ENCODE measurements at places on chromosomes 2 and 18.

GRCh38 chr2:216644842-216645635 lies 11.8 kb downstream of the IGFBP2 start:
- no peak for DNase-seq

GRCh38 chr2:164103271-164103670 lies 367.5 kb upstream of the FIGN start:
- DNase-seq, result no peak

DNA sequence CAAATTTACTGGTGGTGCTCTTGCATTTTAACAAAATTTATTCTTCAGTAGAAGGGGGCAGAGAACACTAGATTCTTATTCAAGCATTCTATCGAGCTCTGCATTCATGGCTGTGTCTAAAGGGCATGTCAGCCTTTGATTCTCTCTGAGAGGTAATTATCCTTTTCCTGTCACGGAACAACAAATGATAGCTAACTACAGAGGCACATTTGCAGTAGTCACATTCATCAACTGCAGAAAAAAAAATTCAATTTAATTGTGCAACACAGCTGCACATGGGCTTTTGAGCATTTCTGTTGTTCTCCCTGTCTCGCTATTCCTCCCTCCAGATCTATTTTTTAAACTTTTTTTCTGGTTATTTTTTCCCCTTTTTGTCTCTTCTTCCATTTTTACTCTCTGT lies 13.0 kb upstream of the DLX1 start:
- no peak for DNase-seq

DNA sequence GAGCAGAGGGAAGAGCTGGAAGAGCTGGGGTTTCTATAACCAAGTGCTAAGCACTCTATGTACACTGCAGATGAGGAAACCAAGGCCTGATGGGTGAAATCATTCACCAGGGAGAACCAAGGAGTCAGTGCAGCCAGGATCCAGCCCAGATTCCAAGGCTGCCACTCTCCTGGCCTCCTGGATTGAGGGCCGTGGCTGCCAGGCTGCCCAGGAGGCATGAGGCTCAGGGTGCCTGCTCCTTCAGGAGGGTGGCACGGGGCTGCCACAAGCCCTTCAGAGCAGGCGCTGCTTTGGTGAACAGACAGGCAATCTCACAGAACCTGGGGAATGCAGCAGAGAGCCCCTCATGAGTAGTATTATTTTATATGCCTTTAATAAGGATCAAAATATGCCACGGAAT lies 293.7 kb upstream of the HDAC4 start:
- DNase-seq, result no peak

- DNase-seq, result no peak
These were observed 372.5 kb downstream of the GALR1 start for GRCh38 chr18:77622009-77622692.

GRCh38 chr2:96960153-96960961 lies 26.0 kb downstream of the FAM178B start:
- peak; percentile 33 for DNase-seq

- no peak for DNase-seq
These were observed 326.2 kb downstream of the SETBP1 start for GRCh38 chr18:45006934-45007333.

- no peak for DNase-seq
These were observed 47.8 kb downstream of the INPP4A start for GRCh38 chr2:98492441-98492840.
